ENCODE measurements at places on chromosomes 11 and 22. TPM values are rescaled to one million over a fixed set of nuclear protein-coding genes. Genes with fewer than 3 reads are reported as not detected.

The CEND1 gene
- not detected for total RNA-seq

DNA sequence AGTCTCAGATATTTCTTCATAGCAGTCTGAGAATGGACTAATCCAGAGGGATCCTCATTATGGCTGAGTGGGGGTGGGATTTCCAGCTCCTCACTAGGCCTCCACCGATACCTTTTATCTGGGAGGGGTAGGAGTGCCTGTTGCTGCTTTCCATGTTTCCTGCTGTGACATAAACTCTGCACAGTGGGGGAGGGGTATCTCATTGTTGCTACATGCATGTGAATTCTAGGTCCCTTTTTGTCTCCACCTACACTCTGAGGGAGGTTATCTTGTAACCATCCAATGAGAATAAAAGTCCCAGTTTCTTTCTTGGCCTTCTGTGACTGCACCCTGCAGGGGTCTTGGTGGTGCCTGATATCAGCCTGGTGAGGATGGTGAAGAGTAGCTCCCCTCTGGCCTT is 60.5 kb downstream of the ADAMTS15 start:
- no peaks in the 10 kb centered on the region for H3K27me3 ChIP-seq

DNA sequence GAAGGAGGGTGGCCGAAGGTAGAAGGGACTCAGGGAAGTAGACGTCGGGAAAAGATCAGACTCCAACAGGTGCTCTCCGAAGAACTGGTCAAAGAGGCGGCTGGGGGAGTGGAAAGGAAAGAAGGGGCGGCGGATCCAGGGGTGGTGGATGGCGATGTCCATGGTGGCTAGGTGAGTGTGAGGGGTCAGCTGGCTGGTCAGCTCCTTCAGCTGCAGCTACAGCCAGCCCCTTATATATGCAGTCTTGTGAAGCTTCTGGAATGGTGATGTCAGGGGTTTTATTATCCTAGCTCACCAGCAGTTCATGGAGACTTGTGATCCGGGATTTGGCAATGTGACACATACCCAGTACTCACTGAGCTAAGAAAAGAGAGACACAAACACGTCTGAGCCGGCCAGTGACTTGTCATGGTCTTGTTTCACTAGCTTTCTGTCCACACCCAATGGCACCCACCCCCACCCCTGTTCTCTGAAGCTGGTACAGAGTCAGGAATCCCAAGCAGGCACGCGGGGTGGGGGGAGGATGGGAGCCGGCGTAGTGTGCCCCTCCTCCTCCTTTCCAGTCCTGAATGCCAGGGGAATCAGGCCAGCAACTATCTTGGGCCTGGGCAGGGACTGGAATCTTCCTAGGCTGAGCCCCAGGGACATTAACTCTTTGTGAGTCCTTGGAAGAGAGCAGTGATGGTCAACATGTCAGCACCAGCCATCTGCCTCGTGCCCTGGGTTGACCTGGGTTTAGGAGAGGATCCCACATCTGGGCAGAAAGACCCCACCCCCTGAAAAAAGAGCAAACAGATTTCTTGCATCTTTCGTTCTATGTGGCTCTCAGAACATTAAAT is at the start of gene CRYAB:
TSS of gene CRYAB (minus strand) at position 208 of the 839 bp plus-strand sequence. CDS start at position 162, 46 bp downstream.
- DNase-seq = peak; percentile 84
- peak within 1 kb of the TSS; percentile 93 for H3K27ac ChIP-seq
- H3K4me3 ChIP-seq = peak within 1 kb of the TSS; percentile 68
- peaks cover 46% of the 10 kb centered on the region for H3K4me1 ChIP-seq
- H3K36me3 ChIP-seq = peaks cover 6% of the 10 kb centered on the region
- H3K27me3 ChIP-seq = no peaks in the 10 kb centered on the region

DNA sequence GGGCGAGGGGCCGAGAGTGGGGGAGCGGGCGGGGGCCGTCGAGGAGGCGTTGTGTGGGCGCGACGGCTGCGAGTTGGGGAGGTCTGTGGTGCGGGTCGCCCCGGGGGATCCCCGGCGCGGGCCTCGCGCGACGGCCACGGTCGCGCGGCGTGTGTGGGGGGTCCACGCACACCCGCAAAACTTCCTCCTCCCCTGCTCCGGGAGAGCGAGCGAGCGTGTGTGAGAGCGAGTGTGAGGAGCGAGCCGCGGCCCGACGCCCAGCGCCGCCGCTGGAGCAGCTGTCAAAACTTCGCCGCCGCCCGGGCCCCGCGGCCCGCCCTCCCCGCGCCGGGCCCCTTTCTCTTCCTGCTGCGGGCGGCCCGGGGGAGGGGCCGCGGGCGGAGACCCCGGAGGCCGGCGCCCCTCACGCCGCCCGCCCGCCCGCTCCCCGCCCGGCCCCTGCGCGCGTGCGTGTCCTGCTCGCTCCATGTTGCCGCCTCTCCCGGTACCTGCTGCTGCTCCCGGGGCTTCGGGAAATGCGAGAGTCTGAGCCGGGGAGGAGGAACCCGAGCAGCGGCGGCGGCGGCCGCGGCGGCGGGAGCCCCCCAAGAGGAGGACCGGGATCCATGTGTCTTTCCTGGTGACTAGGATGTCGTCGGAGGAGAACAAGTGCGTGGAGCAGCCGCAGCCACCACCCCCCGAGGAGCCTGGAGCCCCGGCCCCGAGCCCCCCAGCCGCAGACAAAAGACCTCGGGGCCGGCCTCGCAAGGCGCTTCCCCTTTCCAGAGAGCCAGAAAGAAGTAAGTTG is 9.0 kb upstream of the CCT8L2 start:
- no peaks in the 10 kb centered on the region for H3K36me3 ChIP-seq
- H3K27me3 ChIP-seq = peaks cover 2% of the 10 kb centered on the region
- no peak overlapping the region for H3K27ac ChIP-seq
- H3K4me3 ChIP-seq = no peak overlapping the region

The FOLH1 gene
- not detected for total RNA-seq

DNA sequence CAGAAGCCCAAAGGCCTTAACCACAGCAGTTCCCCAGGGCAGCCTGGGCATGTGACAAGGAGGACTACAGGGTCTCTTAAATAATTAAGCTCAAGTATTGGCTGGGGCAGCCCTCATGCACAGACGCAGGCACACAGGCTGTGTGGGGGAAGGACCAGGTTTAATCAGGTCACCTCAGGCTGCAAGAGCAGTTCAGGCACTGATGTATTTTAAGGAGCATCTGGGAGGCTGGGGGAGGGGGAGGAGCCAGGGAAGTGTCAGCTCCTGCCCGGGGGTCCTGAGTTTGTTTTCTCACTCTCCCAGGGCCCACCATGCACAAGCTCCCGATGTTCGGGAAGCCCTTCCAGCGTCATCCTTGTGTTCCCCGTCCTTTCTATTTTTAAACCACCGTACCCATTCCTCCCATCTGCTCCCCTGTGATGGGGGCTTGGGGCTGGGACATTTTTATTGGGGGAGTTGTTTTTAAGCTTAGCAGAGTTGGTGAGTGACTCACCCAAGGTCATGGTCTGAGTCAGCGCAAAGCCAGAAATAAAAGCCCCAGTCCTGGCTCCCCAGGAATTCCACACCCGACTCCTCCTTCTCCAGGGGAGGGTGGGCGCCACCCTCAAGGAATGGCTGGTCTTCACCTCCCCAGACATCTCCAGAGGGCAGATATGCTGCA is 2.4 kb downstream of the CSDC2 start:
- peak; percentile 97 for DNase-seq
- peaks cover 19% of the 10 kb centered on the region for H3K4me1 ChIP-seq
- H3K4me3 ChIP-seq = peak overlapping the region; percentile 41
- no peak overlapping the region for H3K27ac ChIP-seq
- H3K36me3 ChIP-seq = no peaks in the 10 kb centered on the region

DNA sequence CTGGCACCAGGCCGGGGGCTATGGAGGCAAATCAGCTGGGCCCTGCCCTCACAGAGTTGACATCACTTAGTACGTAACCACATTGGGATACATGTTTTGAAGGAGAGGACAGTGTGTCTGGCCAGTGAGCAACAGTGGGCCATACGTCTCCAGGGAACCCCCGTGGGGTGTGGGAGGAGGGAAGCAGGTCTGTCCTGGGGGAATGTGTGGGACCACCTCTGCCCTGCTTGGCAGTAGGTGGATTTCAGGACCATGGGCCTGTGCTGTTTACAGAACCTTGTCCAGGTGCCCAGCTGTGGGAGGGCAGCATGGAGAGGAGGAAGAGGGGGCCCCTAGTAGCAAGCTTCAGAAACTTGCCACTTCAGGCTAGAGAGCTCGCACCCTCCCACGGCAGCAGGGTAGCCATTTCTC is 21.0 kb downstream of the P2RY2 start:
- H3K4me3 ChIP-seq = no peak overlapping the region
- H3K27ac ChIP-seq = no peak overlapping the region
- no peaks in the 10 kb centered on the region for H3K36me3 ChIP-seq
- H3K27me3 ChIP-seq = no peaks in the 10 kb centered on the region
- H3K4me1 ChIP-seq = peaks cover 32% of the 10 kb centered on the region

The NAT10 gene
- total RNA-seq = 20.6 TPM

The HEPHL1 gene
- not detected for total RNA-seq

The KRTAP5-10 gene
- 0.36 TPM for total RNA-seq

The TST gene
- 63.3 TPM for total RNA-seq

- no peaks in the 10 kb centered on the region for H3K36me3 ChIP-seq
- no peak for DNase-seq
- no peak overlapping the region for H3K27ac ChIP-seq
- H3K27me3 ChIP-seq = no peaks in the 10 kb centered on the region
- no peaks in the 10 kb centered on the region for H3K4me1 ChIP-seq
Observed at GRCh38 chr11:103870821-103871309, 165.6 kb upstream of the DDI1 start.

The CCDC73 gene
- total RNA-seq = not detected

- H3K36me3 ChIP-seq = no peaks in the 10 kb centered on the region
- no peak overlapping the region for H3K4me3 ChIP-seq
- no peaks in the 10 kb centered on the region for H3K27me3 ChIP-seq
- H3K4me1 ChIP-seq = no peaks in the 10 kb centered on the region
- no peak for DNase-seq
- no peak overlapping the region for H3K27ac ChIP-seq
Observed at GRCh38 chr11:30717641-30718040, 131.5 kb upstream of the MPPED2 start.

DNA sequence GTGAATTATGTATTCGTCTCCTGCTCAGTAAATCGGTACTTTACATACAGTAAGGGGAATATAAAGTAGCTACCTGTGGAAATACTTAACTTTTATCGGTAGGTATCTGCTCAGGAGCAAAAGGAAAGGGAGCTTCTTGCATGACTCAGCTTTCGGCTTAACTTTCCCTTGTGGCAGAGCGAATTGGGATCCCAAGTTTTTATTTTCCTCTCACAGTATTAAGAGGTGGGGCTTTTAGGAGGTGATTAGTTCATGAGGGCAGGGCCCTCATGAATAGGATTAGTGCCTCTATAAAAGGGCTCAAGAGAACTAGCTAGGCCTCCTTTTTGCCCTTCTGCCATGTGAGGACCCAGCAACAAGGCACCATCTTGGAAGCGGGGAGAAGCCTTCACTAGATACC is 18.7 kb downstream of the RCN1 start:
- H3K36me3 ChIP-seq = peaks cover 15% of the 10 kb centered on the region
- no peak for DNase-seq
- no peak overlapping the region for H3K27ac ChIP-seq
- no peak overlapping the region for H3K4me3 ChIP-seq
- peaks cover 12% of the 10 kb centered on the region for H3K4me1 ChIP-seq
- H3K27me3 ChIP-seq = no peaks in the 10 kb centered on the region

The UNC93B1 gene
- 36.5 TPM for total RNA-seq

- H3K27ac ChIP-seq = no peak overlapping the region
- no peaks in the 10 kb centered on the region for H3K36me3 ChIP-seq
- H3K4me3 ChIP-seq = no peak overlapping the region
- peak; percentile 68 for DNase-seq
Observed at GRCh38 chr22:24445481-24446259, 18.3 kb downstream of the ADORA2A start.

The CPT1B gene
- total RNA-seq = 2.1 TPM

GRCh38 chr11:5229356-5229755 is 2.5 kb upstream of the HBB start:
- H3K36me3 ChIP-seq = no peaks in the 10 kb centered on the region
- no peak overlapping the region for H3K4me3 ChIP-seq
- no peak overlapping the region for H3K27ac ChIP-seq
- DNase-seq = no peak
- H3K27me3 ChIP-seq = peaks cover 7% of the 10 kb centered on the region

GRCh38 chr11:34176751-34177209 is 71.4 kb downstream of the NAT10 start:
- H3K4me1 ChIP-seq = peaks cover 16% of the 10 kb centered on the region
- DNase-seq = peak; percentile 81
- H3K4me3 ChIP-seq = no peak overlapping the region
- H3K36me3 ChIP-seq = no peaks in the 10 kb centered on the region
- H3K27me3 ChIP-seq = peaks cover 2% of the 10 kb centered on the region

GRCh38 chr22:46213052-46213451 is 37.0 kb downstream of the CDPF1 start:
- H3K4me3 ChIP-seq = no peak overlapping the region
- H3K27me3 ChIP-seq = no peaks in the 10 kb centered on the region
- H3K27ac ChIP-seq = no peak overlapping the region
- no peak for DNase-seq
- peaks cover 20% of the 10 kb centered on the region for H3K36me3 ChIP-seq
- H3K4me1 ChIP-seq = no peaks in the 10 kb centered on the region

- DNase-seq = no peak
- H3K4me3 ChIP-seq = no peak overlapping the region
- H3K27me3 ChIP-seq = no peaks in the 10 kb centered on the region
- H3K27ac ChIP-seq = no peak overlapping the region
Observed at GRCh38 chr11:21909145-21909544, 283.7 kb upstream of the ANO5 start.

DNA sequence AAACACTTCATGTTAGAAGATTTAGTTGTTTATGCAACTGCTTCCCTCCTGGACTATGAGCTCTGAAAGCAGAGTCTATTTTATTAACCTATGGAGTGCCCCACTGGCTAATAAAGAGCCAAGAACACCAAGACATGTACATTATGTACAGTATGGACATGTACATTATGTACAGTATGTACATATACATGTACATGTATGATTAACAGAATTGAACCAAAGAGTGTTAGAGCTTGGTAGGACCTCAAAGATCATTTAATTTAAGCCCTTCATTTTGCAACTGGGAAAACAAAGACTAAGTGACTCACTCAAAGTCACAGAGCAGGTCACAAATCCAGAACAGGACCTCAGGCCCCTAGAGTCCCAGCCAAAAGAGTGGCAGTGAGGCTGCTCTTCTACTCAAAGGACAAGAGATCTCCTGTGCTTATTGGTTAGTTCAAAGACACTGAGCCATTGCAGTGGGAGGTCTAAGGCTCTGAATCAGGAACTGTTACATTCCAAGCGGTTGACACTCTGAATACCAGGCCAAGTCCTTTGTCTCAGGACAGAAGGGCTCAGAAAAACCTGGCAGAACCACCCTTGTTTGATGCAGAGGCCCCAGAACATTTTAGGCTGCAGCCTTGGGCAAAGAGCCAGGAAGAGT is 103.8 kb downstream of the FAM168A start:
- DNase-seq = peak; percentile 44
- no peaks in the 10 kb centered on the region for H3K27me3 ChIP-seq
- H3K4me3 ChIP-seq = no peak overlapping the region
- H3K4me1 ChIP-seq = peaks cover 21% of the 10 kb centered on the region
- no peaks in the 10 kb centered on the region for H3K36me3 ChIP-seq

- peaks cover 5% of the 10 kb centered on the region for H3K36me3 ChIP-seq
- H3K4me1 ChIP-seq = peaks cover 49% of the 10 kb centered on the region
- H3K4me3 ChIP-seq = no peak overlapping the region
- H3K27ac ChIP-seq = peak overlapping the region; percentile 54
Observed at GRCh38 chr11:63869683-63870082, 30.8 kb downstream of the MARK2 start.

DNA sequence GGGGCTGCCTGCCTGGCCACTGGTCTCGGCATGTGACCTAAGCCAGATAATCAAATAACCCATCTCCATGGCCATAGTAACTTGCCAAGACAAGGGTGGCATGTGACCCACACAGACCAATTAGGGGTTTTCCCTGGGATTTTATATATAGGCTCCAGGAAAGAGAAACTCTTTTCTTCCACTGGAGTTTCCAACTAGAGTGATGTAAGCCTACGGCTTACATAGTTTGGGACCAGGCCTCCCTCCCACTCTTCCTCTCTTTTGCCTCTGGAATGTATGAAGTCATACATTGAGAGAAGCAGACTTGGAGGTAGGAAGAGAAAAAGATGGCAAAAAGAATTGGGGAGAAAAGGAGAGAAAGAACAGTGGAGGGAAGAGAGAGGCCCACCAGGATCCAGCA is 84.6 kb upstream of the LDLRAD3 start:
- no peaks in the 10 kb centered on the region for H3K36me3 ChIP-seq
- H3K4me1 ChIP-seq = no peaks in the 10 kb centered on the region
